ENCODE measurements at places on chromosomes 7 and 10. TPM values are rescaled to one million over a fixed set of nuclear protein-coding genes. Genes with fewer than 3 reads are reported as not detected.

Gene OR2A1
- total RNA-seq: not detected

Gene FGFR2
- not detected for total RNA-seq

Gene ETV1
- not detected for total RNA-seq

Gene CPA2
- not detected for total RNA-seq

Gene PKD1L1
- 0.63 TPM for total RNA-seq

Measured in OCI-LY7 (cell line).